ENCODE measurements at places on chromosomes 5 and 9.

GRCh38 chr5:15719784-15720183 is 219.8 kb downstream of the FBXL7 start:
- no peak for DNase-seq

DNA sequence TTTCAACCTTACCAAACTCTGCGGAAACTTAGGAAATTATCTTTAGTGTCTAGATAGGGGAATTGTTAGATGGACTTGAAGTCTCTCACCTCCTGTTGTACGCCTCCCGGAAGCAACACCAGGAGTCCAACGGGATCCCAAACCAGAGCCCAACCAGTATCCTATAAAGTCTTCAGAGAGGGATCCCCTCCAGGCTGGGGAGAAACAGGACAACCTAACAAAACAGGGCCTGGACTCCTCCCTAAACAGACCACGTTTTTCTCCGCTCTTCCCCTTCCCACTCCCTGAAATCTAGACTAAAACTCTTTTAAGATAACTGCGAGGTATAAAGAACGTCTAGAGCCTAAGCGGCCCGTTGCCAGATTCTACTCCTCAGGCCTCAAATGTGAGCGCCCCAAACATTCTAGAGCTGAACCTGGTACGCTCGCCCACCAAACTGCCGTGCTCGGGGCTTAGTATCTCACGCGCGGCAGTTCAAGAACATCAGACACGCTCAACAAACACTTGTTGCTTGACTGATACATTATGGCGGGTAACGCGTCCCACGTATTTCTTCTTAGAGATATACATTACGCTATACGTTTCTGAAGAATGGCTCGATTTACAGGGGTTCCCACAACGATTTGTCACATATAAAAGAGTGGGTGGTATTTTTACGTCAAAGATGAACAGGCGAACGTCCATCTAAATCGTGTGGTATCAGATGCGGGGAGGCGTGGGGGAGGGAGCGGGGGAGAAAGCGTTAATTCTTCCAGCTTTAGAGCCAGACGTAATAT is 663 bp upstream of the SMIM27 start:
- DNase-seq: peak; percentile 49

GRCh38 chr5:118529361-118530144 is 458.8 kb downstream of the DTWD2 start:
- DNase-seq: no peak

DNA sequence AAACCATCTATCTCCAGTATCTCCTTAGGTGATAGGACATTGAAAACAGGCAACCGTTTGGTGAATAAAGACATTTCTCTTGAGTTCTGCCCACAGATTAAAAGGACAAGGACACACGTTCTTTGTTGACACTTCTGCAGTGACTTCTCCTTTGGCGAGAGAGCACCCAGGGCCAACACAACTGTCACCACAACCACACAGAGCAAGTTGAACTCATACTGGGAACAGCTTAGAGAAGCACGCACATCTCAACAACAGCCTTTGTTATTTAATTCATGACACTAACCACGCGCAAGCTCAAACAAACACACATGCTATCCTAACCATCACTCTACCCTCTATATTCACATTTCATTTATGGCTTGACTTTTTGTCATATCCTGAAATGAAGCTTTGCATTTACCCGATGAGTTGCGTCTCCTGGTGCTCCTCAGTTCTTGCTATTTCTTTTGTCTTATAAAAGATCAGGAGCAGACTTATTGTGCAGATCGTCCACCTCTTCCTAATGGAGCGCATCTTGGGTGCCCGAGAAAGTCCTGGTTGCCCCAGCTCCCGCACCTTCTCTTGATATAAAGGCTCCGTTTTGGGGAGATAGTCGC is 543 bp downstream of the ST8SIA4 start:
- DNase-seq: no peak

DNA sequence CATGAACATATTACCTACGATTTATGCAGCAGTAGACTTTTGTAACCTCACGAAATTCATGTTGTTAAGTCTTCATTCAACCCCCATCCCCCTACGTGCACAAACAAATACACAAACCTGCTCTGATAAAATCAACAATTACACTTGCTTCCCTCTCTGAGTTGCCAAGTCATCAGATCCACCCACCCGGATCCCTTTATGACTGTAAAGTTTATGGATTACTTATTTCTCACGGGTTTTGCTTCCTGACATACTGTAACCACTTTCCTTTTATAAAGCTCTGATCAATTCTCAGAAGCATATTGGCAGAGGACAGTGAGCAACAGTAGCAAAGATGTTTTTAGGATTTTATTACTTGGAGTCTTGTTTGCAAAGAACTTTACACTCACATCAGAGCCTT is 70.5 kb downstream of the MLLT3 start:
- DNase-seq: no peak

- no peak for DNase-seq
Measured at GRCh38 chr9:124840300-124840833, 12.9 kb upstream of the WDR38 start.

GRCh38 chr9:96436456-96437126 is 13.4 kb upstream of the HABP4 start:
- no peak for DNase-seq

DNA sequence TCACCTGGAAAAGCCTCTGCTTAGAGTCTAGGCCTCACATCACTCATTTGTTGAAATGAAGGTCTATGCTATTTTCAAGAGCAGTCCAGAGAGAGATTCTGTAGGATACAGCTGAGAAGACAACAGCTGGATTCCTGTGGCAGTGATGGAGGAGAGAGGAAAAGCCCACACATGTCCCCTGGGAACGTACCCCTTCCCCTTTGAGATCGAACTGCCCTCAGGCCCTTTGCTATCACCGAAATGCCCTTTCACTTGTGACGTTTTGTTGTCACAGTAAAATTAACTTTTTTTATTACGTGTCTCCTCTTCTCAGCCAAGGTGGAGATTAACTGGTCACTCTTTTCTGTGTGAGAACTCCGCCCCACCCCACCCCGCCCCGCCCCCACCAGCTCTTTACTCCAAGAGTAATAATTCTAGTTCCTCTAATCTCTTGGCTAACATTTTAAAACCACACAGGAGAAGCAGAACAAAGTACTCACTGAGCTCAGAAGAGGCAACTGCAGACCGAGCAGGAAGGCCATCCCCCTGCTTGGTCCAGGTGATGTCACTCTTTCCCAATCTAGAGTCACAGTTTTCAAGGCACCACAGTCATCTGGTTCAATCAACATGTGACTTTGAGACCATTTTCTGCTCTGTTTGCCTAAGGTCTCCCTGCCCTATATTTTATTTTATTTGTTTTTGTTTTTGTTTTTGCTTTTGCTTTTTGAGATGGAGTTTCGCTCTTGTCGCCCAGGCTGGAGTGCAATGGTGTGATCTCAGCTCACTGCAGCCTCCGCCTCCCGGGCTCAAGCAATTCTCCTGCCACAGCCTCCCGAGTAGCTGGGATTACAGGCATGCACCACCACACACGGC is 105.6 kb downstream of the SUSD1 start:
- DNase-seq: no peak

DNA sequence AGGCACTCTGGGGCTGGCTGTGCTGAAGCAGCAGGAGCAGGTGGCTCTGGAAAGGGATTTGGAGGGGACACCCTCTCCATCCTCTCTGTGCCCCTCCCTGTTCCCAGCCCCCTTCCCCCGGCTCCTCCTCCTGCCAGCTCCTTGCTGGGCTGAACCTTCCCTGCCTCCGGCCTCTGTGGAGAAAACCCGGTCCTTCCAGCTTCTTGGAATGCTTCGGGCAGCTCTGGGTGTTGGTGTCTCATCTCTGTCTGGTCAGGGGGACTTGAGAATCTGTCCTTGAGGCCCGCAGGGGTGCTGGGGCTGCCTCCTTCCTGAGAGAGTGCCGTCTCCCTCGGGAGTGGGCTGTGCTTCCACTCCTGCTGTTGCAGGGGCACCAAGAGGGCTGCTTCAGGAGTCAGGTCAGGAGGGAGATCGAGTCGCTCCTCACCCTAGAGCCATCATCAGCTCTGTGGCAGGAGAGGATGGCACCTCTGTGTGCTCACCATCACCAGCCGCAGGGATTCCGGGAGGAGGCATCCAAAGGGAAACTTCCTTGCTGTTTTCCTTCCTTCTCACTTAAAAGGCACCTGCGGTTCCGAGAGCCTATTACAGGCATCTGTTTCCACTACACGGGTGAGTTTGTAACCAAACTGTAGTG is 30.6 kb downstream of the NDUFS6 start:
- no peak for DNase-seq

DNA sequence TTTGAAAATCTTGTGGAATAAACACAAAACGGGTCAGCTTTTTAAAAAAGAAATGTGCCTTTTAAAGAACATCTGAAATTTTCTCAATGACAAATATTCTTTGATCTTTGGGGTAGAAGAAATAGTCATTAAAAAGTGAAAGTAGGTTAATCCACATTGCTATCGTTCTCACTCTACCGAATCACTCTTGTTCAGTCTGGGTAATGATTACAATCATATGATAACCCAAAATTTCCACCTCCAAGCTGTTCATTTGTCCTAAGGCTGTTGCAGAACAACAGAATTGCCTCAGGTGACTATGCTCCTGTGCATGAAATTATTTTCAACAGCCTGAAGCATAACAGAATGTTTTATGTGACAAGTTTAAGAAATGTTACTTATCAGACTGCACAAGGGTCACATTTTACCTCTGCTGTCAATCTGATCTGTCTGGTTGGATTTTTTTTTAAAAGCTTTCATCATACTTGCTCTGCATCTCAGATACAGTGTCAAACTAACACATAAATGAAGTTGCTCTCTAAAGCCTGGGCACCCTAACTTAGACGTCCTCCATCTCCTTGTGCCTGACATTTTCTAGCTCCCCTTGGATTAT is 227.3 kb downstream of the LURAP1L start:
- DNase-seq: no peak

GRCh38 chr9:79116041-79116440 is 455.7 kb upstream of the TLE4 start:
- no peak for DNase-seq

- peak; percentile 4 for DNase-seq
Measured at GRCh38 chr9:135662758-135663450, at the start of gene LCN9. TSS of gene LCN9 (plus strand) at chr9:135663309. CDS start at chr9:135663322, 13 bp downstream.

DNA sequence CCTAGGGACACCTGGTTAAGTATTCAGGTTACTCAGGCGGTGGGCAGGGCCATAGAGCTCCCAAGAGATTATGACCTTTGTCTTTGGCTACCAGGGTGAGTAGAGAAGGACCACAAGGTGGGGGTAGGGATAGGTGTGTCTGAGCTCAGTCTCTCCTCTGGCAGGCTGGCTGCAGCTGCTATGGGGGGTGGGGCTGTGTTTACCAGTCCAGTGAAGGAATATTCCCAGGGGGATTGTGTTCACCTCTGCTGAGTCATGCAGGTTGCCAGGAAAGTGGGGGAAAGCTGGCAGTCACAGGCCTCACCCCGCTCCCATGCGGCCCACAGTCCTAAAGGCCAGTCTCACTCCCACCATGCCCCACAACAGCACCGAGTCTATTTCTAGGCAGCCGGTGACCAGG is 53.6 kb upstream of the POU5F2 start:
- no peak for DNase-seq
